Erythroblast (primary cell): ENCODE measurements at places on chromosomes 6 and 20.

- no peak for DNase-seq
Measured at GRCh38 chr20:23205611-23206041, 119.5 kb upstream of the CD93 start.

DNA sequence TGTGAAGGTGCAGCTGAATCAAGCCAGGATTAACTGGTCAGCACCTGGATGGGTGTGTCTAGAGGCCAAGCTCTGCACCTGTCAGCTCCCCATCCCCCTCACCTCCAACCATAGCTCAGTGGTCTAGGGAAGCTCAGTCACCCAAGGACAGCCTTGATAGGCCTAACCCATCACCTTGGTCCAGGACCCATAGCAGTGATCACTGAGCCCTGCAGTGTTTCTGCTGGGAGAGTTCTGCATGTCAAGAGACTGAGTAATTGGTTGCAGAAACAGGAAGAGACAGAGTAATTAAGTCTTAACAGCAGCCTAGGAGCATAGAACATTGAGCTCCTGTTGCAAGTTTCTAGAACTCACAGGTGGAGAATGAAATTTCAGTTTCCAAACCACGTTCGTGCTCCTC lies 18.7 kb upstream of the RALGAPB start:
- DNase-seq, result no peak

- DNase-seq, result peak; percentile 68
Measured at GRCh38 chr20:32585011-32585585, at the start of gene NOL4L. NOL4L (minus strand) TSS chr20:32585333; CDS start chr20:32584890, 443 bp downstream.

- DNase-seq, result peak; percentile 5
Measured at GRCh38 chr6:162442687-162443086, 284.9 kb downstream of the PRKN start.

DNA sequence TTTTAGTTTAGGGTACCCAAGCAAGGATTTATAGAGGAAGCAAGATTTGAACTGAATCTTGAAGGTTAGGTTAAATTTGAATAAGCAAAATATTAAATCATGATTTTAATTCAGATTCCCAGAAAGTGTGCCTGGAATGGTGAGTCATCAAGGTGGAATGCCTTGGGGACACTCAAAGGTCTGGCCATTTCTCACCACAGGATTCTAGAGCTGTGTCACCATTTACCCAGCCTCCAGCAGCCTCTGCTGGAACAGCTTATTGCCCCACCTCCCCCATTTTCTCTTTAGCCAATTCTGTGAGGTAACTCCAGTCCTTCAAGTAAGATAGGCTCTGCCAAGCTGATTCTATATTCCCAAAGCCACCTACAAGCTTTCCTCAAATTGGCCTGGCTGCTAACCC lies 181.4 kb downstream of the SIM1 start:
- DNase-seq, result no peak
